ENCODE measurements at places on chromosomes 2 and 18. TPM values are rescaled to one million over a fixed set of nuclear protein-coding genes. Genes with fewer than 3 reads are reported as not detected.

LTBP1 gene
- total RNA-seq = 150 TPM

HOXD13 gene
- total RNA-seq = 1.2 TPM

NUP35 gene
- total RNA-seq = 68.8 TPM

DLGAP1 gene
- total RNA-seq = not detected

STPG4 gene
- not detected for total RNA-seq

All from RPMI7951 (cell line).